ENCODE measurements at places on chromosomes 16 and 17. TPM values are rescaled to one million over a fixed set of nuclear protein-coding genes. Genes with fewer than 3 reads are reported as not detected.

DNA sequence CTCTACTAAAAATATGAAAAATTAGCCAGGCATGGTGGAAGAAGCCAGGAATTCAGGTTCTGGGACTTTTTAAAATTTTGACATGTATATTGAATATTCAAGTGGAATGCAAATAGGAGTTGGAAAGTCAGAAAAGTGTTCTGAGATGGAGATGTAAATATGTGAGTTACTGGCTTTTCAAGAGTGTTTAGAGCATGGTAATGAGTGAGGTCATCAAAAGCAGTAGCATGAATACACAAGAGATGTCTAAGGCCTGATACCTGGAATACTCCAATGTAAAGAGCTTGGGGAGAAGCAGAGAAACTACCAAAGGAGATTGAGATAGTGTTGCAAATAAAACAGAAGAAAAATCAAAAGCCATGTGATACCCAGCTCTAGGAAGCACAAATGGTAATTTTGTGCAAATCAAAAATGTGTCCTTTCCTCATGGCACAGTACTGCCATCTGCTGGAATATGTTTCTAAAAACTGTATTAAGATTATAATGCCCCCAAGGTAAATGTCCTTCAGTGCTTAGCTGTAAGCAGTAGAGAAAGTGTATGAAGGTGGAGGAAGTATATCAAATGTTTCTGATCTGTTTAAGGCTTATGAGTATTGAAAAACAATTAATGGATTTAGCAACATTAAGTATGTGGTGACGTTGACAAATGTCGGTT lies 908.4 kb downstream of the KCNJ18 start:
- DNase-seq: no peak

DNA sequence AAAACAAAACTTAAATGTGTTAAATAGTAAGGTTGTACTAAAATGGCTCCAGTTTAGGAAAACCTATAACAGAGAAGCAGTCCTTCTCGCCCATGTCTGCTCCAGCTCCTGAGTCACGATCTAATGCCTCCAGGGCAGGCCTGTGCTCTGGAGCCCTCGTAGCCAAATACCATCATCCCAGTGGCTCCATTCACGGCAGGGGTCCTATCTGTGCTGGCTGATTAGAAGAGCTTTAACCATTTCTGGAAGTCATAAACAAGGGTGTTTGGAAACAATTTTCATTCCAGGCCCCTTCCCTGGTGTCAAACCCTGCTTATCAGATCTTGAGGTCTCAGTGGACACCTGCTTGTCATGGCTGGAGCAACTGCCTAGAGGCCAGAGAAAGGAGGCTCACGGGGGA lies 336.9 kb downstream of the SOX9 start:
- DNase-seq: no peak

GRCh38 chr16:66474750-66475199 lies 47.7 kb downstream of the BEAN1 start:
- DNase-seq: no peak

IL17C gene
- total RNA-seq: not detected

GRCh38 chr17:36650096-36650775 lies 48.9 kb downstream of the MRM1 start:
- no peak for DNase-seq

CSH2 gene
- not detected for total RNA-seq

DNA sequence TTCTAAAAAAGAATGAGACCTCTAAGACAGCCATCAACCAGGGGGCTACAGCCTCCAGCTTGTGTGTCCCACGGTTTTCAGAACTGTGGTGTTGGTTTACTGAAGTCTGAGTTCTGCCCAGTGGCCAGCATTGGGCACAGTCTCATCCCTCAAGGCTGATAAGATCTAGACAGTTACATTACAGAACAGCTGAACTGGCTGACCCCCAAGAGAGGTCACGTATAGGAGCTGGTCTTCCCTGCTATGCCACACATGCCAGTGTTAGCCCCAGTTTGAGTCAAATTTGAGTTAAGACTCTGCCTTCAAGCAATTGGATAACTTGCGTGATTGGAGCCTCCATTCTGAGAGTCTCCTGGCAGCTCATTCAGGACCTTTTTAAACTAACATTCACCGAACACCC lies 14.8 kb upstream of the NUP93 start:
- DNase-seq: no peak

DNA sequence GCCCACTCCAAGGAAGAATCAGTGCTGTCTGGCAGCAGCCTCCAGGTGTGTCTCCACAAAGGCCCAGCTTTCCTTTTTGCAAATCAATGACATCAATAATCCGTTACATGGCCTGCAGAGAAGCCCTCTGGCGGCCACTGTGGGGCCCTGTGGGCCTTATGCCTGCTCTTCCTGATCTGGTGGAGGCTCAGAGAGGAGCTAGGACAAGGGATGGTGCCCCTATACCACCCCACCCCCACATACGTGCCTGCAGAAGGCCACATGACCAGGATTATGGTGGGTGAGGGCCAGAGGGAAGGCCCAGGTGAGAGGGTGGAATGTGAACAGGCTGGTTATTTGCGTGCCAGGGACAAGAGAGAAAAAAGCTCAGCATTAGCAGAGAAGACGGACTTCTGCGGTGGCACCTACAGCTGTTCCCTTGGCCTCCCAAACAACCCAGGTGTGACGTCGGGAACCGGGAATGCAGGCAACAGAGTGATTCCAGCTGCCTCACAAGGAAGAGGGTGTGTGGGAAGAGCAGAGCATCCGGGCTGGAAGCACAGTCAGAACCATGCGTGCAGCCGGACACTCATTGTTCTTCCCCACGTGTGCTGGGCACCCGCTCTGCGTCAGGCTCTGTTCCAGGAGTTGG lies 22.5 kb downstream of the EIF4A3 start:
- DNase-seq: peak; percentile 42

All from thyroid gland (tissue), 4 donors.